ENCODE measurements at places on chromosomes 4 and X.

GRCh38 chr4:75302648-75303047, 211.6 kb downstream of the RCHY1 start:
- no peak for DNase-seq

GRCh38 chr4:148007314-148007760, 275.4 kb downstream of the ARHGAP10 start:
- no peak for DNase-seq

- no peak for DNase-seq
Measured at GRCh38 chr4:163500586-163500985, 6.1 kb downstream of the TMA16 start.

- peak; percentile 57 for DNase-seq
Measured at GRCh38 chr4:86935566-86935852, 698 bp downstream of the AFF1 start.

DNA sequence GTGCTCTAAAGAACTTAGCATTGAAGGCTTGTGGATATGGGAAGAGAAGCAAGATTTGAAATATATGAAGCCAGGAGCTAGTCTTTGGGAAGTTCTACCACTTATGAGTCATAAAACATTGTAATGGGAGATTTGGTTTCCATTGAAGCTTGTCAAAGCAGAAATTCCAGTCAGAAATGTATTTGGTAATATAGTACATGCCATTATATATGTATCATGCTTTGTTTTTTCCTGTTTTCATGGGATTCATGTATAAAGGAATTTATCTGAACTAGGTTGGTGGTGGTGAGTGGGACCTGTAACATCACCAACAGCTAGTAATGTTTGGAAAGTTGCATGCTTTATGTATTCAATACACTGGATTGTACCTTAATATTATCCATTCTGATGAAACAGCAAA, 14.6 kb upstream of the DCAF8L2 start:
- DNase-seq, result no peak

- no peak for DNase-seq
Measured at GRCh38 chrX:48938721-48939425, 18.5 kb downstream of the OTUD5 start.

GRCh38 chr4:108172753-108173598, 4.2 kb upstream of the LEF1 start:
- DNase-seq, result peak; percentile 75

GRCh38 chr4:1318488-1319213, 28.4 kb upstream of the UVSSA start:
- no peak for DNase-seq

DNA sequence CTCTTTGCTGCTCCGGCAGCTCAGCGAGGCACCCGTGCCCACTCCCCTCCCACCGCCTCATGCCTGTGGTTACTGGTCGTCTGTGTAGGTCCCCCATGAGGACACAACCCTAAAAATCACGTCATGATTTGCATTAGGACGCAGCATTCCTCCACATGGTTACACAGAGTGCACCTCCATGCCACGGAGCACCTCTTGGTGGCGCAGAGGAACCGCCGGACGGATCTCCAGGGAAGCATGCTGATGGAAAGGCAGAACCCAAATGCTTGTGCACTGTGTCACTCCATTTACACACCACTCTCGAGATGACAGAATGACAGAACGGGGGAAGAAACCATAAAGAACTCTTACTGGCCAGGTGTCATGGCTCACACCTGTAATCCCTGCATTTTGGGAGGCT, 22.4 kb downstream of the FAM53A start:
- DNase-seq, result no peak

- no peak for DNase-seq
Measured at GRCh38 chr4:112077743-112078142, 67.5 kb upstream of the FAM241A start.

DNA sequence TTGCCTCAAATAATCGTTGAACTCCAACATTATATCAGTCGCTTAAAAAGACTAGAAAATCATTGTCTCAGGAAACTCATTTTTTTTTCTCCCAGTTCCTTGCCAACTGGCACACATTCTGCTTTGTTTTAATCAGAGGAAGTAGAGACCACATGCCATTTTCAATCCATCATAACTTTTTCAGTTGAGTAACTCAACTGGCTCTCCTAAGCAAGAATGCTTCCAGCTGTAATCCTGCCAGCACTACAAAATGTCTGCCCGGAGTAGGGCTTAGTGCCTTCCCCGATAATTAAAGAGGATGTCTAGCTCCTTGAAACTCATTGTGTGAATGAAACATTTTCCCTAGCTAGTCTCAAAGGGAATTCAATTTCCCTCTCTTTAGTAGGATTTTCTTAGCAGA, 33.0 kb downstream of the FREM3 start:
- no peak for DNase-seq

DNA sequence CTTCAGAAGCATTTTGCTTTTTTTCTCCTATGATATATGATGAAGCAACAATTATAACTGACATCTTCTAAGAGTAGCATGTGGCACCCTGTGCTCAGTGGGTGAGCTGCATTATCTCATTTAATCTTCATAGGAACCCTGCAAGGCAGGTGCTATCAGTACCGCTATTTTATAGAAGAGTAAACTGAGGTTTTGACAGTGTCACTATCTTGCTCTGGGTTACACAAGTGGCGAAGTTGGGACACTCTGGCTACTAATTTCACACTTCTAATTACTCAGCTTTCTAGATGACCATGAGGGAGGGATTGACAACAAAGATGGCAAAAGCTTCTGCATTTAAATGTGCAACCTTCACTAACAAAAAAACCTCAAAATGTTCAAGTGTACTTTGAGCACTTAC, 76.9 kb upstream of the CAMK2D start:
- no peak for DNase-seq

DNA sequence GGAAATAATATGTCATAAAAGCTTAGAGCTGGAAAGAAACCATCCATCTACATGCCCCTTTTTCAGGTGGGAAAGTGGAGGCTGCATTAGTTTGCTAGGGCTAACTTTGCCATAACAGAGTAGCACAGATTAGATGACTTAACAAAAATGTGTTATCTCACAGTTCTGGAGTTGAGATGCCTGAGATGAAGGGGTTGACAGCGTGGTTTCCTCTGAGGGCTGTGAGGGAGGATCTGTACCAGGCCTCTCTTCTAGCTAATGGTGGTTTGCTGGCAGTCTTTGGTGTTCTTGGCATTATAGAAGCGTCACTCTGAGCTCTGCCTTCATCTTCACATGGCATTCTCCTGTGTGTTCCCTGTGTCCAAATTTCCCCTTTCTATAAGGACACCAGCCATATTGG, 2.4 kb downstream of the CHRNA9 start:
- no peak for DNase-seq

DNA sequence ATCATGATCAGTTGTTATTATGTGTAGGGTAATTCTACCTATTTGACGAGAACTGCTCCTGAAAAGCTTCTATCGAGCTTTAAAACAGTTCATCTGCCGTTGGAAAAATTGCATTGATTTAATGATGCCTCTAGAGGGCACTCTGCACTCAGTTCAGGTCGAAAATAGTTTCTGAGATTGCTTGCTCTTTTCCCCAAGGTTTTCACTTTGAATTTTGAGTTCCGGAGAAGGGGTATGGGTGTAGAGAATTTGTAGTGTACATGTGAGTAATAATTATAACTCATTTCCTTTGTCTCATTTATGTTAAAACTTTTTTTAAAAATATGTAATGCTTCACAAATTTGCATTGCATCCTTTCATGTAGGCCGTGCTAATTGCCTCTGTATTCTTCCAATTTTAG, 28.4 kb upstream of the TNIP3 start:
- DNase-seq, result no peak

- no peak for DNase-seq
Measured at GRCh38 chr4:89308161-89308500, 531 bp upstream of the GPRIN3 start.

DNA sequence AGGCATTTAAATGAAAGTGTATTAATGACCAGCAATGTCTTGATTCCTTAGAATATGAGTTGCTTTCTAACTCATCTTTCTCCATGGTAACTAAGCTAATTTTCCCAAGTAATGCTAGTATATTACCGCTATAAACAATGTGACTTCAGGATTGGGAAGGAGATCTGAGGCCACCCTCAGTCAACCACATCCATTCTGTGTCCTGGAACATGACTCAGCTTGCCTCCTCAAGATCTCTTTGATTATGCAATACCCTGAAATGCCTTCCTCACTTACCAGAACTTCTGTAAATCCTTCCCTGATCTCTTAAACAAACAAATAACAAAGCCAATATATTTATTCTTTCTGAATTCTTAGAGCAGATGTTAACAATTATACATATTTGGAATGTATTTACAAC, 1495.5 kb downstream of the PCDH18 start:
- no peak for DNase-seq

- DNase-seq, result no peak
Measured at GRCh38 chrX:39367416-39367815, 566.2 kb downstream of the MID1IP1 start.

DNA sequence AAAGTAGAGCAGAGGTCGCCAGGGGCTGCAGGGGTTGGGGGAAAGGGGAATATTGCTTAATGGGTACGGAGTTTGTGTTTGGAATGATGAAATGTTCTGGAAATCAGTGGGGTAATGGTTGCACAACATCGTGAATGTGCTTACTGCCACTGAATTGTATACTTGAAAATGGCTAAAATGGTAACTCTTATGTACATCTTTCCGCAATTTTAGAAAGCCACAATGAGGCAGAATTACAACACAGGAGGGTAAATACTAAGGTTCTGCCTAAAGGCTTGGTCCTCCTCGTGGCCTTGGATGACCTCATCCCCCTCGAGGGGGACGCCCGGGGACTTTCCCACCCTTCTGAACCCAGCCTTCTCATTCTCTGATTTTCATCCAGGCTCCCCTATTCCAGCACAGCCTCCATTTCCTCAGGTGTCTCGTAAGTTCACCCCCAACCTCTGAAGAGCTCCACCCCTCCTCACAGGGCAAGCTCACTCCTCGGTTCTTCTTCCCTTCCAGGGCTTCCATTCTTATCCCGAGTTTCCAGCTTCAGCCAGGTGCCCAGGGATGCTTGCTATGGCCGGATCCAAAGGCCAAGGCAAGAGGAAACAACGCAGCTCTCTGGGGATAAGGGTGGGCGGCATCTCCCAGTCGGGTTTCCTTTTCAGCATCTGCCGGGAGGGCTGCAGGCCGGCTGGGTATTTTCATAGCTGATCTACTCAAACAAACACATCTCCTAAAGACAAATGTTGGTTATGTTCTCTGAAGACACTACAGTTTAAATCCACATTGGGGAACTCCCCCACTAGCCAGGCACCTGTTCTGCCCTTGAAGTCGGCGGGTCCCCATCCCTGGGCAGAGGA, 71.3 kb upstream of the ACSL1 start:
- DNase-seq, result no peak

- no peak for DNase-seq
Measured at GRCh38 chrX:6661736-6662135, 126.8 kb upstream of the VCX3A start.

GRCh38 chrX:3763111-3763510, 49.7 kb upstream of the PRKX start:
- DNase-seq, result no peak

DNA sequence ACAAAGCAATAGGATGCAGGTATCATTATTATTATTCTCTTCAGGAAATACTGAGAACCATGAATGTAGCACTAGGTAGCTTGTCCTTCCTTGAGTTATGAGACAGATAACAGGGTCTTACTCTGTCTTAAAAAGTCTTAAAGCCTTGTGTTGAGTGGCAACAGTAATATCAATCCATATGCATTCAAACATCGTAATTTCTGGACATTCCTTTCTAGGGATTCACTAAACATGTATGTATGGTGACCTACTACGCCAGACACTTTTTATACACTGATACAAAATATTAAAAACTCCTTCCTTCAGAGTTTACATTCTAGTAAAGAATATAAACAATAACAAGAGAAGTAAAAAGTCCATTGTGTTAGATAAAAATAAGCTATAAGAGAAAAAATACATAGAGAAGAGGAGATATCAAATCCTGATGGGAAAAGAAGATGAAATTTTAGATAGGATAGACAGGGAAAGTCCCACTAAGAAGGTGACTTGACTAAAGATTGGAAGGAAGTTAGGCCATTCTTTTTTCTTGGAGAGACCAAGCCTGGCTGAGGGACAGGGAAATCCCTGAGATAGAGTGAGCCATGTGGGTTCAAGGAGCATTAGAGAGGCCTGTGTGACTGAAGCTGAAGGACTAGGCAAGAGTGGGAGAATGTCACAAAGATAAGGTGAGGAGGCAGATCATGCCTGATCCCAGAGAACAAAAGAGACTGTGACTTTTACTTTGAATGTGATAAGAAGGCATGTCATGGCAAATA, 5.0 kb upstream of the DDX60L start:
- DNase-seq, result no peak

DNA sequence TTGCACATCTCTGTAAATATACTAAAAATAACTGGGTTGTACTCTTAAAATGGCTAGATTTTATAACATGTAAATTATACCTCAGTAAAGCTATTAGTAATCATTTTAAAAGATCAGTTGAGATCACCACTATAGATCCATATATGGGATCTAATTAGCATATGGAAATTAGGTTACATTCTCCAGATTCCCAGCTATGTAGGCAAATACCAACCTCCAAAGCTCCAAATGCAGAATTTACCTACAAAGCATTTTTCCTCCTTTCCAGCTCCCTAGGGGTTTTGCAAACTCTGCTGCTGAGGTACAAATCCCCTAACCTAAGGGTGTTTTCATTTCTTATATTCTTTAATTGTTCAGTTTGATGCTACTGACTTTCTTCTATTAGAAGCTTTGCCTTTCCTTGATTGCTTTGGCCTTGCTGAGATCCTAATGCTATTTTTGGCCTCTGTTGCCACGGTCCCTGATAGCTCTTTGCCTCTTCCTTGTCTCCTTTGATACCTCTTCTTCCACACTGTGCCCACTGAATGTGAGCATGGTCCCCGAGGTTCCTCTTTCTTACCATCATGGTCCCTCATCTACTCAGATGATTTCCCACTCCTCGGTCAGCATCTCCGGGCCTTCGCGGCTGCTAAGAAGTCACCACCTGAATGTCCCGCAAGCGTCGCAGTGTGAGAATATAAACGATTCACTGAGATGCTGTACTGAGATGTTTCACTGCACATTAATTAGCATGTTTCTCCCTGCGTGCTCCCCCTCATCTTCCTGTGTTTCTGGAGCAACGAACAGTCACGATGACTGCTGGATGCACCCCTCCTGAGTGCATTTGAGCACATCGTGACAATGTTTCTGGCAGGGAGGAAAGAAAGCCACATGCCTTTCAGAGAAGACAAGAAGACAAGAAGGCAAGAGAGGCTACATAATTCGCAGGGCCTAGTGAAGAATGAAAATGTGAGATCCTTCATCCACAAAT, 23.8 kb downstream of the ENPP6 start:
- DNase-seq, result no peak

Data from NCI-H526 (cell line).